ENCODE measurements at places on chromosomes 7 and 10.

- no peak for DNase-seq
Measured at GRCh38 chr10:36412942-36413341, 712.5 kb upstream of the ANKRD30A start.

DNA sequence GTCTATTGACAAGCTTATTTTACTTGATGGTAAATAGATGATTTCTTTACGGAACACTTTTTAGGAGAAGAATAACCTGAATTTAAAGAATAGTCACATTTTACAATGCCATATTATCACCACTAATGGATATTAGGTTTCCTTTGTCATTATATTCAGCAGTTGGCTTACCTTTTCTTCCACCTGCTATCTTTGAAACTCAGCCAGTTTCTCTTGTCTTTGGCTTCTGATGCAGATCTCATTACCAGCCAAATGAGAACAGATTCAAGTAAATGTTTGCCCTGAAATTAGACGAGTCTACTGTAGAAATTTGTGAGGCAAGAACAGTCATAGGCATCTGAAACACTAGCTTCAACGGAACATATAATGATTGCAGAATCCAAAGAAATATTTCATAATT, 85.5 kb upstream of the OIT3 start:
- no peak for DNase-seq

DNA sequence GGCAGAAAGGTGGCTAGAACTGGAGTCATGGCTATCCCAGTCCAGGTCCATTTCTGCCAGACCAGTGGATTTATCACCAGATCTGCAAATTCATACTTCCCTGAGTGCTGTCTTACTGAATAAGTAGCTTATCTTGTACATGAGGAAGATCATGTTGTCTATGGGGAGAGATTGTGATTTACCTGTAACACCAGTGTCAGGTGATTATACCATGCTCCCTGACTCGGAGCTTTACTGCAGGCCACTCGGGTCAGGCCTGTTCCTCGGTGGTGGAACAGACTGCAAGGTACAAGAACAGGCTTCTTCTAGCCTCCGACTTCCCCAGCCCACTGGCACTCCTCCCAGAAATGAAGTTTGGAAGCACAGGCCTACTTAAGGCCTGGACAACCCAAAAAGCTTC, 42.6 kb upstream of the DLG5 start:
- DNase-seq, result no peak

- DNase-seq, result peak; percentile 15
Measured at GRCh38 chr7:142739923-142740492, 9.3 kb upstream of the PRSS1 start.

- peak; percentile 21 for DNase-seq
Measured at GRCh38 chr10:34723750-34724149, 91.3 kb downstream of the PARD3 start.

DNA sequence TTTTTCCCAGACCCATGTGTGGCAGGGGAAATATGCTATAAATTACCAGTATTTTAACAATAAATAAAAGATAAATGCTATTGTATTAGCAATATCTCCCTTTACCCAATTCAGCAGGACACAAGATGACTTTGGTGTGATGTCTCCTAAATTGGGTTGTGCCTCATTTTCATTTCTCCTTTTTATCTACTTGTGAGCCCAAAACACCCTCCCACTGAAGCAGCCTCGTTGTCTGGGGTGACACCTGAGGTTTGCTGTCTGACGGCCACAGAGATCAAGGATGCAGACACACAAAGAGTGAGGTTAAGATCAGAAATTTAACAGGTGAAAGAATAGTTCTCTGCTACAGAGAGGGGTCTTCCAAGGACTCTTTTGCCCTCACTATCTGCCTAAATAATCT, 27.1 kb upstream of the CC2D2B start:
- no peak for DNase-seq

DNA sequence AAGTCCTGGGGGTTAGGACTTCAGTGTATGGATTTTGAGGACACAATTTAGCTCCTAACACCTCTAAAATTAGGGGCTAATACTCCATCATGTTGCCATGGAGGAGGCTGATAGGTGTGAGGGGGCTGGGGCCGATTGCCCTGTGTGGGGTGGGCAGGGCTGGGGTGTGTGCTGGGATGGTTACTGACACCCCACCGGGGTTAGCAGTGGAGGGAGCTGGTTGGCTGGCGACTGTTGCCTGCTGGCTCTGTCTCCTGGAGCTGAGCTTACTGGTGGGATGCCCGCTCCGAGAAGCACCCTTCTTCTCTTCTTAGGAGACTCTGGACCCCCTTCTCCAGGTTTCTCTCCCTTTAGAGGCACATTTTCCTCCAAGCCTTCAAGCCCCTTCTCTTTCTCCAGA, 22.2 kb upstream of the SH2D4B start:
- DNase-seq, result no peak

GRCh38 chr10:64486149-64486548, 964.9 kb downstream of the REEP3 start:
- DNase-seq, result peak; percentile 37

- no peak for DNase-seq
Measured at GRCh38 chr10:42888504-42889095, 106.0 kb downstream of the BMS1 start.

- DNase-seq, result no peak
Measured at GRCh38 chr10:4440260-4440659, 385.7 kb upstream of the AKR1E2 start.

DNA sequence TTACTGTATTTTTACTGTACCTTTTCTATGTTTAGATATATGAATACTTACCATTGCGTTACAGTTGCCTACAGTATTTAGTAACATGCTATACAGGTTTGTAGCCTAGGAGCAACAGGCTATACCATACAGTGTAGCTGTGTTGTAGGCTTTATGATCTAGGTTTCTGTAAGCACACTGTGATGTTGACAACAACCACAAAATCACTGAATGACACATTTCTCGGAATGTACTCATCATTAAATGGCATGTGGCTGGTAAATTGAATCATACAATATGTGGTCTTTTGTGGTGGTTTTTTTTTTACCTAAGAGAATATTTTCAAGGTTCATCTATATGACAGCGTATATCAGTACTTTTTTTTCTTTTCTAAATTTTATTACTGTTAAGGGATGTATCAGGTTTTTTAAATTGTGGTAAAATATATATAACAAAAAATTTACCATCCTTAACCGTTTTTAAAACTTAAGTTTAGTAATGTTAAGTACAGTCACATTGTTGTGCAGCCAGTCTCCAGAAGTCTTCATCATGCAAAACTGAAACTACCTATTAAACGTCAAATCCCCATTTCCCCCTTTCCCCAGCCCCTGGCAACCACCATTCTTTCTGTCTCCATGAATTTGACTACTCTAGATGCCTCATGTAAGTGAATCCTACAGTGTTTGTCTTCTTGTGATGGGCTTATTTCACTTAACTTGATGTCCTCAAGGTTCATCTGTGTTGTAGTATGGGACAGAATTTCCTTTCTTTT, 21.5 kb downstream of the BTAF1 start:
- DNase-seq, result peak; percentile 67

DNA sequence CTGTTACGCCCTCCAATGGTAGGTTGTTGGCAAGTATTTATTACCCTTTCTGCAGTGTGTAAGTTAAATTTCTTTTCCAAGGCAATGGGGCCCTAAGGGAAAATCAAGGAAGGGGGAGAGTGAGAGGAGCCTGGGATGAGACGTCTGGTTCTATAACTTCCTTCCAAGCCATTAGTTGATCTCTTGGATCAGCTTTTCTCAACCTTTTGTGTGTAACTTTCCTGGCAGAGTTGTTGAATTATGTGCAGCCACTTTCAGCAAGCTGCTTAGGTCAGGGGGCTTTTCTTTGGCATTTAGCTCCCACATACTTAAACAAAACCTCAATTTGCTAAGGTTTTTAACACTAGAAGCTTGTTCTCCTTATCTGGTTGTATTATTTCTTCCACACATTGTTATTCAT, 127.1 kb downstream of the NXPH1 start:
- no peak for DNase-seq

DNA sequence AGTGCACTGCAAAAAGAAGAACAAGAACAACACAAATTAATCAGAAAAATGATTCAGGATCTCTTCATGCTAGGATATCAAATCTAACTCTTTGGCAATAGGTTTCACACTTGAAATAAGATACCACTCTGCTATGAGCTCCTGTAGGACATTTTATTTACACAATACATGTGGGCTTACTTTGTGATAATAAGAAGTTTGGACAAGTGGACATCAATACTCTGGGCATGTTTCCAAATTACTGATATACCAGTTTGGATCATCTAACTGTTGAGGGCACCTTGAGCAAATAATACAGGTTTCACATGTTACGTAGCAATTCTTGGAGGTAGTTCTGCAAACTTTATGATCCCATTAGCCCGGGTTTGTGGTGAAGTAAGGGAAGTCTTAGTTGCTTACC, 59.8 kb downstream of the CPVL start:
- DNase-seq, result no peak

DNA sequence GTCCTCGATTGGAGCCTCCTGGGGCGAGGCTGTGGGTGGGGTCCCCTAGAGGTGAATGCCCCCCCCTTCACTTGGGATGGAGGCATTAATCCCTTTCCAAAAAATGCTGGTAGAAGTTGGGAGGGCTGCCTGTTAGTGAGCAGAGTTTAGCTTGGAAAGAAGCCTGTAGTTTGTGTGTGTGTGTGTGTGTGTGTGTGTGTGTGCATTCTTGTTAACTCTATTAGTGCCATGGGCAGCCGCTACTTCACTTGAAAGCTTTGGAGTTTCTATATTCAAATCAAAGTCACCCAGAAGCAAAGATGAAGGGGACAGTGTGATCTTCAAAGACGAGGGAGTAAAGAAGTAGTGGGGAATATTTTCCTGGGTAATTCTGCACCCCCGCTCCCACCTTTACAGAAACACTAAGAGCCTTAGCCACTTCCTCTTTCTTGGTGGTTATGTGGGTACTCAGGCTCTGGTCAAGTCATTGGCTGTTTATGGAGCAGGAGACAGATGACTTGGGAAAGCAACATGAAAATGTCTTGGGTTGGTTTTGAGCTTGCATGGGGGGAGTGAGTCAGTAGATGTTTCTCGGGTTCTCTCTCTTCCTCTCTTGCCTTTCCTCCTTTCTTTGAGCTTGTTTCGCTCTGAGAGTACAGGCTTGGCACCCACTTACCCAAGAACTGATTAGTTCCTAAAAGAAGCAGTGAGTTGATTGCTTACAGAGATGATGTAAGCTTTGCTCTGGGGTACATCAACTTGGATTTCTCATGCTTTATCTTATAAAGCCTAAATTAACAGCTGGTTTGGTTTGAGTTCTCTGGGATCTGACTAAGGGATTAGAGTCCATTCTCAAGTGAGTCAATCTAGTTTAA, 35.9 kb downstream of the TCF7L2 start:
- DNase-seq, result no peak

- DNase-seq, result peak; percentile 16
Measured at GRCh38 chr7:44122529-44122928, 819 bp downstream of the POLD2 start.

DNA sequence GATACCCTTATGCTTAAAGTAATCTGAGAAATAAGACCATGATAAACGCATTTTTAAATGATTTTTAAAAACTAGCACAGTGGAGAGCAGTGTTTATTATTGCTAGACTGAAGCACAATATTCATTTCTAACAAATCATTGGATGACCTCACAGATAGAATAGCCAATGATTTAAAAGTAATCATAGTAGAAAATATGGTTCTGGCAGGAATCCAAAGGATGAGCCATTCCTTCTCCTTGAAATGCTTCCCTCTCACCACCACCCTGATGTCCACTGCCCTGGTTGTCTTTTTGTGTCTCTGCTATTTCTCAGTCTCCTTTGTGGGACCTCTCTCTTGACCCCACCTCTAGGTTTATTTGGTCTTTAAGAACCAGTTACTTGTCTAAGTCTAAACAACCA, 64.9 kb downstream of the PRKG1 start:
- DNase-seq, result no peak

- DNase-seq, result no peak
Measured at GRCh38 chr10:89156161-89156835, 50.8 kb downstream of the CH25H start.

- no peak for DNase-seq
Measured at GRCh38 chr10:103367379-103367781, 396 bp upstream of the TAF5 start.

- DNase-seq, result no peak
Measured at GRCh38 chr7:67455508-67455907, 458.9 kb downstream of the TYW1 start.

DNA sequence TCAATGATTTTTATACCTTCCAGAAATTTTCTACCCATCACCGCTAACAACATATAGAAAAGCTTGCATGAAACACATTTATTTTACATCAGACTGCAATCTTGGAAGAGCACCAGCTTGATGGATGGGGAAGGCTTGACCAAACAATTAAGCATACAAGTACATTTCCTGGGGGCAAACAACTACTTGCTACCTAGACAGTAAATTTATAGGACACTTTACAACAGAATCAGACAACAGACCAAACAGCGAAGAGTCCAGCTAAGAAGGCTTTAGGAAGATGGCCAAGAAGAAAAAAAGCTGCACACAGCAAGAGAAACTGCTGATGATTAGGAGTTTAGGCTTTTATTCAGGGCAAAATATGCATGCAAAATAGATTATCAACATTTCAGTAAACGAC, 8.0 kb downstream of the AASS start:
- no peak for DNase-seq

Measured in RKO (cell line).